ENCODE measurements at places on chromosomes 4 and X.
A peak's percentile ranks its signal among the peaks of the same experiment; 100 is the strongest.

DNA sequence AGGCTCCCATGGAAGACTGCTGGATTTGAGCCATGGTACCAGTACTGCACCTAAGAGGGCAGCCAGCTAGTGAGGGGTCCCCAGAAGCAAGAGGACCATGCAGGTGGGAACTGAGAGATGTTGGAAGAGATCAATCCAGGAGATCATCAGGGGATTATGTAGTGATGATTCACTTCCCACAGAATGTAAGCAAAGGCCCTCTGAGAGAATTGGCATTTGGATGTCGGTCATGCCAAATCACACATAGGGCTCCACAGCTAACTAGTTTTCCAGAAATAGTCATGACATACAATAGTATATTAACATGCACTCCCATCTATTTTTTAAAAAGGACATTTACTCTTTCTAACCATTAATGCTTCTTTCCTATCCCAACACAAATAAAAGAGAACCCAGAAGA, 112.5 kb downstream of the RASGEF1B start:
- DNase-seq = no peak

DNA sequence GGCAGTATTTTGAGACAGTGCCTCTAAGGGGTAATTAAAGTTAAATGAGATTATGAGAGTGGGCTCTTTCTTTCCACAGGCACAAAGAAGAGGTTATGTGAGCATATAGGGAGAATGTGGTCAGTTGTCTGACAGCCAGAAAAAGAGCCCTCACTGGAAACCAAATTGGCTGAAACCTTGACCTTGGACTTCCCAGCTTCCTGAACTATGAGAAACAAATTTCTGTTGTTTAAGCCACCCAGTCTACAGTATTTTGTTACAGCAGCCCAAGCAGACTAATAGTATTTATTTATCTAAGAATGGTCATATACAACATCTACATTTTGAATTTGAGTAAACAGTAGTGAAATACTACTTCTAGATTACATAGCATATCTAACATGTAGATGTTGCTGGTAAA, 473.8 kb downstream of the IL15 start:
- DNase-seq = no peak

- DNase-seq = peak; percentile 30
Measured at GRCh38 chr4:6327220-6327917, 57.7 kb downstream of the WFS1 start.

DNA sequence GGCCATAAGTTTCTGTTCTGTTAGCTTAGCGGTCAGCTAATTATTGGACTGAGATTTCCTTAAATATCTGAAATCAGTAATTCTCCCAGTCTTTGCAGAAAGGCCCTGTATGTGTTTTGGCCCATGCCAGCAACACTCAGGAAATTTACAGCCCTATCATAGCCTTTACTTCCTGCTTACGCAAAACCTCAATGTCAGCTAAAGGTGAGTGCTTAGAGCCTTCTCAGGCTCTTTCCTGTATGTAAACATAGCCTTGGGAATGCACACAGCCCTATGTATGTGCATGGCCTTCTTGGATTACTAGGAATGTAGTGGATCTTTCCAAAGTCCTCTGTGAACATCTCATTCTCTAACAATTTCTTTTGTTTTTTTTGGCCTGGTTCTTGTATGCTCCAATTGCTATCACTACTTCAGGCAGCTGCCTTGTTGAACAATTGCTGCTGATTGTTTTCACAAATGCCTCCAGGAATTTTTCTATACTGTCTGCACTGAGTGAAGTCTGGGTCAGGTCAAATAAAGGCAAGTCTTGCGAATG, 200.0 kb downstream of the PPP1R2C start:
- no peak for DNase-seq

GRCh38 chrX:14903891-14904290, 30.7 kb downstream of the MOSPD2 start:
- DNase-seq = peak; percentile 16

GRCh38 chrX:1537031-1537715, at the start of gene P2RY8:
P2RY8 (minus strand) TSS chrX:1537185; CDS start chrX:1466558, 70,627 bp downstream.
- peak; percentile 95 for DNase-seq

- DNase-seq = no peak
Measured at GRCh38 chr4:71907071-71907470, 123.2 kb upstream of the GC start.

DNA sequence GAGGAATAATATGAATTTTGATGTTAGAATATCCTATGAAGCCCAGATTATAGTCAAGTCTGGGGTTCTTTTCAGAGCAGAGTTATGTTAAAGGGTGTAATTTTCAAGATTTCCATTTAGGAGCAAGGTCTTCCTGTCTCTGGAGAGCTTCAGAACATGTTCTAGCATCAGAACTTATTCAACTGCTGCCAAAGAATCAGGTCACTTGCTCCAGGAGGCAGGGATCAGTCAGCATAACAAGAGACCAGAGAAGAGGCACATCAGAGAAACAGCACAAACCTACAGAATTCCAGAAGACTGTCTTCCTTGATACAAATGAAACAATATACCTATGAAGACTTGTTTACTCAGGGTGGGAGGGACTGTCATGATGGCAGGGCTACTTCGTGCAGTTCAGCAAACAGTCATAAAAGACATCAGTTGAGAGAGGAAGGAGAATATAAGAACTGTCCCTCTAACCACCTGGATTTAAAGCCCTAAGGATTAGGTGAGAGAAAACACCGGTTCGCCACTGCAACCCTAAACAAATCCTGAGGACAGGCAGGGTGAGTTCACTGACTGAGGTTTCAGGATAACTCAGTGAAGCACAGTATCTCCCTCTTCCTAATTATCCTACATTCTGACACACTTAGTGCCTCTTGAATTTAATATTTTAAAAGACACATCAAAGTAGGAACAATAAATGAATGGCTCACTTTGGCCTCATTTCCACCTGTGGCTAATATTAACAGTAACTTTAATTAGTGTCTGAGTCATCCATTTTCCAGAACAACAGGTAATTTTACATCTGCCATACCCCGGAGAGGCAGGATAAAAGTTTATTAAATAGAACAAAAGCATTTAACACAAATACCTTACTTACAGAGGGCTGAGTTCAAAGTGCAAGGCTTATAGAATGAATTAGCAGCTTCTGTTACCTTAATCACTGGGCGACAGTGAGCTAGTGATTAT, 93.0 kb downstream of the HDAC8 start:
- no peak for DNase-seq

- no peak for DNase-seq
Measured at GRCh38 chr4:53557669-53558064, 33.6 kb downstream of the LNX1 start.

DNA sequence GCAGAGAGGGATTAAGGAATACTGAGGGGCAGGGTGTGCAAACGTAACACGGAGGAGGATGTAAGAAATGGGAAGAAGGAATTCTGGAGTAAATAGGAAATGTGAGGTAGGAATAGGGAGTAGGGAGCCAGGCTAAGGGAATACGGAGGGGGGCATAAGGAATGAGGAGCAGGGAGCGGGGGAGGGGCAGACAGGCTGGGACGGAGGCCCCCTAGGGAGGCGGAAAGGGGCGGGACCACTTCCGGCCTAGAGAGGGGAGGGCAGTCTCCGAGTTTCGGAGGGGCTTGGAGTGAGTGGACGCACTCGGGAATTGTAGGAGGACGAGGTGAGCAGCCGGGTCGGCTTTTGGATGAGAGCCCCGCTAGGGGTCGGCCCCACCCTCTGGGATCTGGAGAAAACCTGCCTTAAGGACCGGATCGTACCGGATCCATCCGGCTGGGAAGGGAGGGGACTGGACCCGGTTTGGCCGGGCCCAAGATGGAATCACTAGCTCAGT, 612 bp downstream of the MAGED2 start:
- DNase-seq = peak; percentile 35

GRCh38 chrX:36434522-36434921, 515.0 kb downstream of the CFAP47 start:
- DNase-seq = no peak

DNA sequence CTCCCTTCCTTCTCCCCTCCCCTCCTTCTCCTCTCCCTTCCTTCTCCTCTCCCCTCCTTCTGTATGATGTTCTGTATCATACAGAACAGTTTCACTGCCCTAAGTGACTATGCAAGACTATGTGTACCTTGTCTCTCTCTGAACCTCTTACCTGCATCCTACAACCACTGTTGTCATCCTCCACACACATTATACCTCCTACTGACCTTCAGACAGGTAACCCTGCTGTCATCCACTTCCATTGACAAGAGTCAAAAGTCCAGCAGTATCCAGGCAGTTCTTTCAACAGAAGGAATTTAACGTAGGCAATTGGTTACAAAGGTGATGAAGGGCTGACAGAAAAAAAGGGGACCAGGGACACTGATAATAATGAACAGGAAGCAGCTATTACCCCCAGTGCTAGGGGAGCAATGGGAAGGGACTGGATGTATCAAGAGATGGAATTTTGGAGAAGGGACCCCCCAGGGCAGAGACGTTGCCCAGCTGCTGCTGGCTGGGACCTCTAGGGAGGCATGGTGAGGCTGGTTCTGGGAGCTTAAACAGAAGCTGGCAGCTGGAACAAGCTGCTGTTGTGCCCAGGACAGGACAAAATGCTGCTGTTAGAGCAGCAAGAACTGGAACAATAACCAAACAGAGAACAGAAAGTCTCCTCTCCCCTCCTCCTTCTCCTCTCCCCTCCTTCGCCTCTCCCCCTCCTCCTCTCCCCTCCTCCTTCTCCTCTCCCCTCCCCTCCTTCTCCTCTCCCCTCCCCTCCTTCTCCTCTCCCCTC, 84.7 kb downstream of the DCTD start:
- no peak for DNase-seq

DNA sequence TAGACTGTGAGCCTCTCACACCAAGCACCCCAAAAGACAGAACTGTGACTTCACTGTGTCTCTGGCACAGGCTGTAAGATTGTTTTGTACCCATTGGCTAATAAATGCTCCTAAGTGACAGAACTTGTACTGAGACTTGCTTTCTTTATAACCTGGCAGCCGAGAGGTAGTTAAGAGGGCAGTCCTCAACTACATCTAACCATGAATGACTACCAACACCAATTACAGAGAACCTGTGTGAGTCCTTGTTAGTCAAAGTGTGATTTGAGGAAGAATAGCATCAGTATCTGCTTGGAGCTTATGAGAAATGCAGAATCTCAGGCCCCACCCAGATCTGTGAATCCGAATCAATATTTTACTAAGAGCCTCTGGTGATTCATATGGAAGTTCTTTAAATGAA, 154.0 kb upstream of the FTHL17 start:
- DNase-seq = no peak

DNA sequence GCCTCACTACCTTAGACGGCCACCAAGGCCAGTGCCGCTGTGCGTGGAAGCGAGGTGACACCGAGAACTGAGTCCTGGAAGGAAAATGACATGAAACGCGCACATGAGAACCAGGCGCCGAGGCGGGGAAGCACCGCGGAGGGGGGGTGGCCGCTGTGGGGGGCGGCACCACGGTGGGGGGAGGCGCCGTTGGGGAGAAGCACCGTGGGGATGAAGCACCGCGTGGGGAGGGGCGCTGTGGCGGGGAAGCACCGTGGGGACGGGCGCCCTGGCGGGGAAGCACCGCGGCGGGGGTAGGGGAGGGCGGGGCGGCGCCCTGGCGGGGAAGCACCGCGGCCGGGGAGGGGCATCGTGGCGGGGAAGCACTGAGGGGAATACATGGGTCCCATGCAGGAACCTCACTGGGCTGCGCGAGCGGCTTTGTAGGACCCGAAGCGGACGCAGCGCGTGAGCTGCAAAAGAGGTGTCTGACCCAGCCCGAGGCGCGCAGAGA, 28.0 kb downstream of the PPP2R3B start:
- DNase-seq = no peak

DNA sequence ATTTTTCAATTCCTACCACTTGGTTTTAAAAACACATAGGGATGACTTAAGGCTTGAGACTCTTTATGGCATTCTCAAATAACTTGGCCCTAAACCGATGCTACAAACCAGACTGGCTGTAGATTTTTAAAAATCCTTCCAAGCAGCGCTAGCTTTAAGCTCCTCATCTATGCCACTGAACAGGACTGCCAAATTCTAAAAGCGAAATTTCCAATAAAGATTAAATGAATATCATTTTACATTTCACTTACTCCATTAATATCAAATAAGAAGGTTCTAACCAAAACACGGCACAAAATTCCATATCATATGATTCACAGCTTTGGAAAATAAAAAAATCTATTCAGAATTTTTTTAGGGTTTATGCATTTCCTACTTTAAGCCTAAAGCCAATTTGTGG, 134.2 kb downstream of the FANCB start:
- no peak for DNase-seq

- no peak for DNase-seq
Measured at GRCh38 chr4:126890994-126891393, 741.8 kb upstream of the INTU start.

- DNase-seq = peak; percentile 73
Measured at GRCh38 chr4:153344131-153345011, at the start of gene MND1. MND1 (plus strand) TSS chr4:153344688; CDS start chr4:153344738, 50 bp downstream.

DNA sequence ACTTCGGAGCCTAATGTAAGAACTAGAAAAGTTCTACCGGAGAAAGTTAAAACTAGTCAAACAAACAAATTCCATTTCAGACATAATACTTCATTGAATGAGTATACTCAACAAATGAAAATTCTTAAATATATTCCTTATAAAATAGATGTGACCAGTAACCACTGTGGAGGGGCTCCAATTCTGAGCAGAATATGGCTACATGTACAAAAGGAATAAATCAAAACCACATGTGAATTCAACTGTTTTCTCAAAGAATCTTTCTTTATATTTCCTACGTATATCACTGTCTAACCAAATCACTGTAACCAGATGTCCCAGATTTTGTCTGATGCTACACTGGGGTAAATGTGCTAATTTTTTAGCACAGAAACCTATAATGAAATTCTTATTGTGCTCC, 49.0 kb downstream of the HTN1 start:
- no peak for DNase-seq

DNA sequence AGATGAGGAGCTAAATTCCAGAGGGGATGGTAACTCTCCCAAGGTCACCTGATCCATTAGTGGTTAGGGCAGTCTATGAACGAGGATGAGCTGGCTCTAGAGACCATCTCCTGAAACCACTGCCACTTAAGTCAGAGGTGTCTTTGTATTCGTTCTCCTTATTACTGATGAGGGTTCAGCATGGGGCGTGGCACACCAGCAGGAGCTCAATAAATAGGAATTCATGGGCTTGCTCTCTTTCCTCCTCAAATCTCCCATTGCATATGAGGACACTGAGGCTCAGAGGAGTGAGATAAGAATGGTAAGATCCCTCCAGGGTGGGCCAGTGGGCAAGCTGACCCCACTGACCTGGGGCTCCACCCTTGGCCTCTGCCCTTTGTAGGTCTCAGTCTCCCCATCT, 1.7 kb upstream of the GATA1 start:
- no peak for DNase-seq

DNA sequence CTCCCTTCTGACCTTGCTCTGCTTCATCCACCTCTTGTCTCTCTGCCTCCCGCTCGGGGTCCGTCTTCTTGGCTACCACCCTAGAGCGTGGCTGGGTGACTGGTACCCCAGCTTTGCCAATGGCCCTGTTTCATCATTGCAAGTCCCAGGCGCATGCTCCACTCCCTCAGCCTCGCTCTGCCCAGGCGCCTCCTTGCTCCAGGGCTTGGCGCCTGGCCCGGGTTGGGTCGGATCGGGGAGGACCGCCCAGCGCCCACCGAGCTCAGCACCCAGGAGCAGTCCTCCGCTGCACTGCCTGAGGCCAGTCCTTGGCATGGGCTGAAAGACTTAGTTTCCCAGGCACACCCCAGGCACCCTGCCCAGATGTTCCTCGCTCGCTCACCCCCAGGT, 577 bp downstream of the BGN start:
- no peak for DNase-seq

GRCh38 chr4:145799223-145799622, 119.3 kb downstream of the C4orf51 start:
- DNase-seq = no peak

All from MV-4-11 (cell line).